ENCODE measurements at places on chromosomes 12 and 14.

DNA sequence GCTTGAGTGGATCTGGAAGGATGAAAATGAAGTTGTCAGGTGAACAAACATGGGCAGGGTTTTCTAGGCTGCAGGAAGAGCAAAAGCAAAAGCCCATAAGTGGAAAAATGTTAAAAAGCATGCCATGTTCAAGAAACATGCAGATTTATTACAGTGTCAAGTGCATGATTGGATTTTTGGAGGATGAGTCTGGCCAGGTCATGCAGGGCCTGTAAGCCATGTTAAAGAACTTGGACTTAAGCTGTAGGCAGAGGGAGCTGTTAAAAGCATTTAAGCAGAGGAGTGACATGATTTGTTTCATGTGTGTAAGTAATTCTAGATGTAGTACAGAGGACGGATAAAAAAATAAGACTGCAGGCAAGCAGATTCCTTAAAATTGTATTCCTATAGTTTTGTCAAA lies 16.3 kb upstream of the SINHCAF start:
- DNase-seq: no peak

- DNase-seq: no peak
Observed at GRCh38 chr12:43208627-43209026, 343.4 kb downstream of the ADAMTS20 start.

- DNase-seq: no peak
Observed at GRCh38 chr14:86541972-86542371, 1012.0 kb downstream of the FLRT2 start.

DNA sequence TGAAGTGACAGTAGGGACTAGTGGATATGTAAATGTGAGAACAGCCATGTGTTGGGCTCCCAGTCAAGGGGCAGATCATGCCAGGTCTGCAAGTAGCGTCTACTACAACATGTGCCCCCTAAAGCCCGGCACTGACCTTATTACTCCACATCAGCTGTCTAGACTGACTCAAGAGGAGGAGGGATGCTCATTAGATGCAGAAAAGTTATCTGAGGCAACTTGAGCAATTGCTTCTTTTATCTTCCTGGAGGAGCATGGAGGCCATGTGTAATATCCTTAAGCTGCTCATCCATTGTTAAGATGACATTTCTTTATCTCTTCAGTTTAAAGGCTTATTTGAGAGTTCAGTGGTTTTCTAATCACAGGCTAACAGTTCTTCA lies 404.7 kb upstream of the FLRT2 start:
- DNase-seq: no peak

DNA sequence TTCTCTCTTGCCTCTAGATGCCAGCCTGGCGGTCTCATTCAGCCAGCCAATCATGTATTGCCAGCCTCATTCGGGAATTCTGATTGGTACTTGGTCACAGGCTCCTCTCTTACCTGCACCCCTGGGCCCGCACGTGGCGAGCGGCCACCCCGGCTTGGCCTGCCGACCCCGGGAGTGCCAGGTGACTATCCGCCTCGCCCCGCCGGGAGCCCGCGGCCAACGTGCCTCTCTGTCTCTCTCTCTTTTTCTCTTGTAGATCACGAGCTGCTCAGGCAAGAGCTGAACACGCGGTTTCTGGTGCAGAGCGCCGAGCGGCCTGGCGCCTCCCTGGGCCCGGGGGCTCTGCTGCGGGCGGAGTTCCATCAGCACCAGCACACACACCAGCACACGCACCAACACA lies 39.3 kb downstream of the LRCOL1 start:
- DNase-seq: no peak
